ENCODE measurements at places on chromosomes 16 and 17. TPM values are rescaled to one million over a fixed set of nuclear protein-coding genes. Genes with fewer than 3 reads are reported as not detected.

ADAP2 gene
- 0.90 TPM for total RNA-seq

MIEF2 gene
- 13.2 TPM for total RNA-seq

LRRC36 gene
- total RNA-seq, result not detected

PPL gene
- 53.9 TPM for total RNA-seq

RANBP10 gene
- 6.4 TPM for total RNA-seq

SDR42E1 gene
- total RNA-seq, result 0.08 TPM

MAP1LC3B gene
- total RNA-seq, result 54.9 TPM

SLFN11 gene
- 99.2 TPM for total RNA-seq

NKD1 gene
- total RNA-seq, result not detected

ELOB gene
- total RNA-seq, result 37.6 TPM

MEOX1 gene
- not detected for total RNA-seq

PRSS22 gene
- total RNA-seq, result not detected
